ENCODE measurements at places on chromosomes 5 and 9.

DNA sequence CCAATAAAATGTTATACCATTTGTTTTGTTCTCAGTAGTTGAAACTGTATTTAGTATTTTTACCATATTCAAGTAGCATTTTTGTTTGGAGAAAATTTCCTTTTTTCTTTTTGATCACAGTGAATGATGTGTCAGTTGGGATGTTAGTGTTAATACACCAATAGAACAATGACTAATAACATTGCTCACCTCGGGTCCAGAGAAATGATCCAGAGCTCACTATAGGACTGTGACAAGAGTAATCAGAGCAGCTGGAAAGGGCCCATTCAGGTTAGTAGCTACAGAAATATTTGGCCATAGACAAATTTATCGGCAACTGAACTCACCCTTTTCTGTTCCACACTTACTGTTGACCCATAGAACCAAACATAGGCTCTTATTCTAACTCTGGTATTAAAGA lies 989.2 kb downstream of the TLE4 start:
- DNase-seq = no peak

GRCh38 chr5:7857926-7858632 lies 7.1 kb upstream of the CFAP90 start:
- no peak for DNase-seq

GRCh38 chr5:140926443-140927227 lies 536 bp downstream of the PCDHAC1 start:
- no peak for DNase-seq

- no peak for DNase-seq
Measured at GRCh38 chr9:68522131-68522530, 18.6 kb downstream of the TMEM252 start.

DNA sequence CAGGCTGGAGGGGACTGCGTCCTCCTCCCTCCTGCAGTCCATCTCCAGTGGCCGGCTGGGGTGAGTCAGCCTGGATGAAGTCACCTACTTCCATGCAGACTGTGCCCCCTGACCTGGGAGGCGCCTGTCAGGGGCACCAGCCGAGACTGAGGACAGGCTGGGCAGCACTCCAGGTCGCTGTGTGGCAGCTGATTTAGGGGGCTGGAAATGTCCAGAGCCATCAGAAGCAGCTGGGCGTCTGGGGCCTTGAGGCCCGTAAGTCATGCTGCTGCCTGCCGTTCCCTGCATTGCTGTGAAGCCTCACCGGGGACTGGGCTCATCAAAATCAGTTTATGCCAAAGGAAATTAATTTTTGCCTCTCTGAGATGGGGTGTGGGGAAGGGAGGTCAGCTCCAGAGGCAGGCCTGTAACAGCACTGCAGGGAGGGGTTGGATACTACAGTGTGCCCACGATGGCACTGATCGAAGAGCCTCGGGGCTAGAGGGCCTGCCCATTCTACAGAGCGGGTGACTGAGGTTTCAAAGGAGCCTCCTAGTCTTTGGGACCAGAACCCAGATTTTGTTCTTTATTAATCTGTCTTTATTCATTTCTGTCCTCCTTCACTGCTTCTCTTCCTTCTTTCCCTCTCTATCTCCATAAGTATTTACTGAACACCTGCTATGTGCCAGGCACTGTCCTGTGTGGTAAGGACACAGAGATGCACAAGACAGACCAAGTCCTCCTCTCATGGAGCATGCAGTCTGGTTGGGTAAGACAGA lies 70.4 kb upstream of the PSD2 start:
- no peak for DNase-seq

- no peak for DNase-seq
Measured at GRCh38 chr9:76203373-76203772, 190.9 kb downstream of the RFK start.
